ENCODE measurements at places on chromosomes 4 and X.

DNA sequence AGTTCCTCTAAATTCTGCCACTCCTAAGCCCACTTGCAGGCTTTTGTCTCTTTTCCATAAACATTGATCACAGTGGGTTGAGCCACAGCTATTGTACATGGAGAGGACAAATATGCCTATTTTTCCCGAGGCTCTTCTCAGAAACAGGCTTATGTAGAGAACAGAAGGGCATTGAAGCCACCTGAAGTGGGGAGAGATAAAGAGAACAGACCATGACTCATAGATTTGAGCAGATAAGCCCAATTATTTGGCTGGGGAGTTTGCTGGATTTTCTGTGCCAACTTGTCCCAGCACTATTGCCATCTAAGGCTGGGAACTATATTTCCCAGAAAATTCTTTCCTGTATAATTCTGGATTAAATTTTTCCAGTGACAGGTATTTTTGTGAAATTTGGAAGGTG is 446.1 kb upstream of the RPS6KA3 start:
- DNase-seq, result no peak

DNA sequence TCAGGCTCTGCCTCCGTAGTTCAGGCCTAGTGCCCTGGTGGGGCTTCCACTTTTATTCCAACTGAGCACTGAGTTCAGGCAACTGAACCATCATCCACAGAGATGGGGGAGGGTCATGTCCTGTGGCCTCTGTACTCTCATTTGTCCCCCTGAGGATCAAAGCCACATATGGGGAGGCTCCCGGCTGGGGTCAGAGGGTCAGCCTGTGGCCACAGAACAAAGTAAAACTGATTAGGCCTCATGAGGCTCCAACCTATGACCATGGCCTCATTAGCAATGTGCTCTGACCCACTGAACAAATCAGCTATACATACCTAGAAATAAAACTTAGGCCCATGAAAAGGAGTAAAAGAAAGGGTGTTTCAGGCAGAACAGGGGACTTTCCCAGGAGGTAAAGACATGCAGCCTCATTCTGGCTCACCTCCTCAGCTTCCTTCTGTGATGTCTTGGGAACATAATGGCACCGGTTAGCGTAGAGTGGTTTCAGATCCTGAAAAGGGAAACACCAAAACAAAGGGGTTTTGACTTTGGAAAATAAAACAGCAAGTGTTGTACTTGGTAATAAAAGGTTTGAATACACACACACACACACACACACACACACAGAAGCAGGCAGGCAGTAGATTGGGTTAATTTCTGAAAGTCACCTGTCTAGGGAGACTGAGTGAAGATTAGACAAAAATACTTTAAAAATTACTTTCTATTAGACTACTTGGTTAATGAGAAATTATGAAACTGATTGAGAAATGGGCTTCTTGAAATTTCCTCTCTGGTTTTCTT is 24.3 kb downstream of the TMEM255A start:
- DNase-seq, result no peak

- DNase-seq, result peak; percentile 28
Observed at GRCh38 chr4:121977251-121978171, 25.7 kb upstream of the TRPC3 start.

GRCh38 chr4:55530691-55531090 is 16.0 kb downstream of the CLOCK start:
- no peak for DNase-seq

GRCh38 chr4:74948236-74948635 is 15.3 kb downstream of the PARM1 start:
- DNase-seq, result no peak

DNA sequence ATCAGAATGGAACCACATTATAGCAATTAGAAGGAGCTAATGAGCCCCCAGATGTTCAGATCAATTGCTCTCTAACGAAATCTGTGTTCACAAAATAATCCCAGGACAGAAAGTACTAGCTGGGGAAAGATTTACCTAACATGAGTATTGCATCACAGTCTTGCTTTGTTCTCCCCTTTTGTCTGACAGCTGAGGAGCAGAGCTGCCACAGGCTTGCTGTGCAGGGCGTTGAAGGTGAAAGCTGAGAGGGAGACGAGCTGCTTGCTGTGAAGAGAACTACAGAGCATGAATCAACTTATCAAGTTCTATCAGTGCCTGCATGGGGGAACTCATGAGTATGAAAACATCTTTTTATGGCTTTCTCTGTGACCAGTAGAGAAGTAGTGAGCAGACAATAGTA is 441.2 kb downstream of the CENPC start:
- no peak for DNase-seq

GRCh38 chr4:72991873-72992272 is 77.6 kb downstream of the COX18 start:
- no peak for DNase-seq

GRCh38 chr4:99574530-99575324 is at the start of gene MTTP:
MTTP (plus strand) TSS chr4:99574824; CDS start chr4:99574910, 86 bp downstream.
- DNase-seq, result no peak

GRCh38 chr4:86549163-86549788 is 44.8 kb upstream of the PTPN13 start:
- no peak for DNase-seq

- DNase-seq, result no peak
Observed at GRCh38 chr4:44738615-44739014, 12.3 kb upstream of the GNPDA2 start.

DNA sequence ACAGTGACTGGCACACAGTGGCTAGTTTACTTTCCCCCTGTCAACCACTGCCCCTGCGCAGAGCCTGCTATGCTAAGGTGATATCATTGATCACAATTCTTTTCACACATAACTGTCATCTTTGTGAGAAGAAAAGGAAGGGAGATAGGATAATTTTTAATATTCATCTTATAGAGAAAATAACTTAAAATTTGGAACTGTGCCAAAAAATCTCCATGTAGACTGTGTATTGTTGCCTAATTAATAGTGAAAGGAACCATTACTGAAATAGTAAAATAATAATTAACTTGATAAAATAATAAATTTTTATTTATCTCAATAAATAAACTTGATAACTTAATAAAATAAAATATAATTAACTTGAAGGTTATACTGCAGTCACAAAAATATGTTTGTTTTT is 1069.4 kb downstream of the C4orf33 start:
- DNase-seq, result no peak

- peak; percentile 22 for DNase-seq
Observed at GRCh38 chrX:140733766-140734342, 24.3 kb downstream of the LINC00632 start.

- no peak for DNase-seq
Observed at GRCh38 chr4:42579903-42580302, 77.0 kb downstream of the ATP8A1 start.

- DNase-seq, result no peak
Observed at GRCh38 chrX:129626026-129626425, 28.7 kb downstream of the APLN start.

DNA sequence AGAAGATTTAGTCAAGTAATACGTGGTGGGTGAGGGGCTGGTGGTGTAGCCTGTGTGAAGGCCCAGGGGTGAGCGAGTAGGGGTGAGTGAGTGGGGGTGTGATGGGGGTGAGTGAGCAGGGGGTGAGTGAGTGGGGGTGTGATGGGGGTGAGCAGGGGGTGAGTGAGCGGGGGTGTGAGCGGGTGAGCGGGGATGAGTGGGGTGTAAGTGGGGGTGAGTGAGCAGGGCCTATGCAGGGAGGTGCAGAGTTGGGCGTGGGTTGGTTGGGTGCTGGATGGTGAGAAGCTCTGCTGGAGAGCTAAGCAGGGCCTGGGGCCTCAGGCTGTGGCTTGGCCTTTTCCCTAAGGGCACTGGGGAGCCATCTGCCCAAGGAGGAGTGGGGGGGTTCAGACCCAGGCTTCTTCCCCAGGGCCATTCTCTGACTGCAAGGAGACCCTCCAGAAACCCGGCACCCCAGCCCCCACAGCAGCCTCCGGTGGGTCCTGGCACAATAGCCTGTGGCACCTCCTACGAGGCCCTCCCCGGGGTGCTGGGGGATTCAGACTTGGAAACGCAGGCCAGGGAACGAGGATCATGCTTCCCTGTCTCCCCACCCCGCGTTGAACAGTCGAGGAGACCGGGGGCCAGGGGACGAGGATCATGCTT is 30.4 kb downstream of the SH3TC1 start:
- DNase-seq, result no peak

- no peak for DNase-seq
Observed at GRCh38 chr4:6464842-6465588, 7.4 kb downstream of the PPP2R2C start.

- no peak for DNase-seq
Observed at GRCh38 chr4:186297013-186297645, 31.1 kb downstream of the F11 start.

GRCh38 chrX:20237864-20238263 is 28.8 kb downstream of the RPS6KA3 start:
- no peak for DNase-seq

- DNase-seq, result no peak
Observed at GRCh38 chrX:72367516-72367915, 61.8 kb upstream of the CITED1 start.

DNA sequence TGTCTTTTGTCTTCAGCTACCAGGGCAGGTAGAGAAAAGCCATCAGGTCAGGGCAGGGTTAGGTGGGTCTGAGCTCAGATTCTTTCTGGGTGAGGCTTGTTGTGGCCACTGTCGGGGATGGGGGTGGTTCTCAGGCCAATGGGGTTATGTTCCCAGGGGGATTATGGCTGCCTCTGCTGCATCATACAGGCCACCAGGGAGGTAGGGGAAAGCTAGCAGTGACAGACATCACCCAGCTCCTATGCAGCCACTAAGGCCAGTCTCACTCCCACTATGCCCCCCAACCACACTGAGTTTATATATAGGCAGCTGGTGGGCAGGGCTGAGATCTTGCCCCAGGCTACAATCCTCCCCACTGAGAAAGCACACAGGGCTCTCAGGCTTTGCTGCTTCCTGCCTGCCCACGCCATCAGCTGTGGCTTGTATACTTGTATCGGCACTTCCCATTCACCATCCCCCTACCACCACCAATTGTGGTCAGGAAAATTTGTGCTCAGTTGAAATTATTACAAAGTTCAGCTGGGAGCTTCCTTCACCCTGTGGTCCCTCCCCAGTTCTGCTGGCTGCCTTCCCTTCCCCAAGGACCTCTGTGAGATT is 72.6 kb upstream of the PTPN13 start:
- no peak for DNase-seq

DNA sequence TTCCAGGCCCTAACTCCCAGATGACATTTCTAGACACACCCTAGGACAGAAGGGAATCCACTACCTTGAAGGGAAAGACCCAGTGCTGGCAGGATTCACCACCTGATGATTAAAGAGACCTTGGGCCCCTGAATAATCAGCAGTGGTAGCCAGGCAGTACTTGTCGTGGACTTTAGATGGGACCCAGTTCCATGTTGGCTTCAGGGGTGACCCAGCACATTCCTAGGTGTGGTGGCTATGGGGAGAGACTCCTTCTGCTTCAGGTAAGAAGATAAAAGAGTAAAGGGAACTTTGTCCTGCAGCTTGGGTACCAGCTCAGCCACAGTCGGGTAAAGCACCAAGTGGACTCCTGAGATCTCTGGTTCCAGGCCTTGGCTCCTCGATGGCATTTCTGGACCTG is 131.8 kb upstream of the S100G start:
- no peak for DNase-seq

GRCh38 chr4:150402871-150403272 is 179.1 kb upstream of the MAB21L2 start:
- DNase-seq, result no peak

DNA sequence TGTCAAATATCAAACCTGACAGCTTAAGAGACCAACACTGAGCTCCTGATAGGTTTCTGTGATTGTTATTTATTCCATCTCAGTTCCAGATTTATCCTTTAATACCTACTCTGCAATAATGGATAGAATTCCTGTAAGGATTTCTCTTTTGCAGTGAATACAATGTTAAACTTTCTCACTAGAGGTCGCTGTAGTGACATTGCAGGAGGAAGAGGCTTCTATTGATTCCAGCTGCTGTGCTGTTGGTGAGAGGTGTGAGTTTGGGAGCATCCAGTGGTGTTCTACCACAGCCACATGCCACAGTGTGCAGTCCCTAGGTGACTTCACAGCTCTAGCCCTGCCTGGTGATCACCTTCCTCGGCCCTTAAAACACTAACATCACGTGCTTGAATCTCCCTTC is 34.6 kb upstream of the DCAF8L2 start:
- DNase-seq, result no peak

DNA sequence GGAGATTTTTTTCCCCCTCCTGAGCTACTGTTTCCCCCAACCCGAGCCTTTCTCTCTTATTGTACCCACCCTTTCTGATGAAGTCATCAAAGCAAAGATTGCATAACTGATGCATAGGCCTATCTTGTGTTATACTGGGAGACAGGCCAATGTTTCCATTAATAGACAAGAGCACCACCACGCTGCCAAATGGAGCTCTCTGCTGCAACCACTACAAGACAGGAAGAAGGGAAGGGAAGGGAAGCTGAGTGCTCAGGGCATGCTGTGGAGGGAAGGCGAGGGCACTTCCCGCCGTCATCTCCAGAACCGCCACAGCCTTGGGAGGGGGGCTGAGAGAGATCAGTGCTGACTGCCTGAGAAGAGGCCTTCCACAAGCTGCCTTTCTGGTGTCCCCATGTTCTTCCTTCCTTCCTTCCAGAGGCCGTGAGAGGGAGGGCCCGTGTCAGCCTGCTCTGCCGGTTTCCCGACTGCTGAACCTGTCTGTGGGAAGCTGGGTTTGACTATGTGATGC is 75.0 kb downstream of the MGST2 start:
- no peak for DNase-seq

DNA sequence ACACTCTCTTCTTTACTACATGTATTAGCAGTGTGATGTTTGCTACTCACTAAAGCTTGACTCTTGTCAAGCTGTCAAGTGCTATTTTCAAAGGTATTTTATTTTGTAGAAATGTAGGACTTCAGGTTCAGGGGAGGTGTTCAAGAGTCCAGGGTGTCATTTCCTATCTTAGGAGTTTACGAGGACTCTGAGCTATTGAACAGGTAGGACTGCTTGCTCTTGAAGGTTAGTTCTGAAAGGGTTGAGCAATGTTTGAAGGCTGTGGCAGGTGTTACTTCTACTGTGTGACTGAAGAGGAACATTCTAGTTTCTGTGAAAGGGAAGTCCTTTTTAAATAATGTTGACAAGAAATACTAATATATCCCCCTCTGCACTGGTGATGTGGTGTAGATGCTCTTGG is 1151.2 kb downstream of the PDHA2 start:
- no peak for DNase-seq

- DNase-seq, result no peak
Observed at GRCh38 chrX:16977771-16978170, 31.3 kb downstream of the REPS2 start.

All from CD4-positive, alpha-beta T cell treated with Interleukin-6 at 100 ng/mL for 8 hours (primary cell).